Adipocyte (in vitro differentiated cells): ENCODE measurements at places on chromosomes 6 and 20.

GRCh38 chr6:151514000-151514730, 20.3 kb downstream of the CCDC170 start:
- DNase-seq, result no peak

- DNase-seq, result no peak
Observed at GRCh38 chr6:107657373-107657754, 166.7 kb downstream of the SCML4 start.

DNA sequence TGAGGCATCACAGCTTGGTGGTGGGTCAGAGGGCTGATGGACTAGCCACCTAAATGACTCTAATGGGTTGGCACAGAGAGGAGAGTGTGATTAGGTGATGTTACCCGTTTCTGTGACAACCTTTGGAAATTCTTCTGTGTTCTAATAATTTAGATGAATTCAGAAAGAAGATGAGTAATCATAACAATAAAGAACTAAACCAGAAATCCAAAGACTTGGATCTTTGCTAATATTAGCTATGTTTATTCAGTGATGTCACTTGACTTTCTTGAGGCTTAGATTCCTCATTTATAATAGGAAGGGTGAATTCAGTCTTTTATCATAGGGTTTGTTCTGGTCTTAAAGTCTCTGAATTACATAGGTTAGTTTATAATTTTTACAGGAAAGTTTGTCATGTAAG, 19.9 kb downstream of the CRYBG1 start:
- DNase-seq, result no peak

GRCh38 chr6:165660857-165661663, 2.0 kb downstream of the PDE10A start:
- DNase-seq, result no peak

- DNase-seq, result peak; percentile 12
Observed at GRCh38 chr20:47854687-47855212, 69.5 kb upstream of the SULF2 start.

GRCh38 chr6:45997875-45998506, 17.7 kb downstream of the CLIC5 start:
- no peak for DNase-seq

DNA sequence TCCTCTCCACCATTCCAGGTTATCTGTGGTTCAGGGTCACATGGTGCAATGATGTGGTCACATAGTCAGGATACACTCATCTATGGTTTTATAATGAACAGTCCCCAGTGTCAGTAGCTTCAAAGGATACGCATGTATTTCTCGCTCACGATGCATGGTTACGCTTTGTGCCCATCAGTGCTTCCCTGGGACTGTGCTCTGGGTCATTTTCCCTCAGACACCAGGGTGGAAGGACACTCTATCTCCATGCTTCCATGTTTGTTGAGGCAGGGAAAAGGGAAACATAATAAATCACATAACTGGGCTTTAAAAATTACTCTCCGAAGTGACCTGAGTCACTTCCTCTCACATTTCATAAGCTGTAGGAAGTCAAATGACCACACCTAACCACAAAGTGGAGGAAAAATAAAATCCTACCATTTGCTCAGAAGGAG, 394.8 kb upstream of the NOX3 start:
- DNase-seq, result peak; percentile 1

- DNase-seq, result peak; percentile 65
Observed at GRCh38 chr6:4017834-4018170, 61.1 kb downstream of the FAM217A start.

GRCh38 chr6:166971271-166971670, 14.9 kb upstream of the RNASET2 start:
- DNase-seq, result no peak

DNA sequence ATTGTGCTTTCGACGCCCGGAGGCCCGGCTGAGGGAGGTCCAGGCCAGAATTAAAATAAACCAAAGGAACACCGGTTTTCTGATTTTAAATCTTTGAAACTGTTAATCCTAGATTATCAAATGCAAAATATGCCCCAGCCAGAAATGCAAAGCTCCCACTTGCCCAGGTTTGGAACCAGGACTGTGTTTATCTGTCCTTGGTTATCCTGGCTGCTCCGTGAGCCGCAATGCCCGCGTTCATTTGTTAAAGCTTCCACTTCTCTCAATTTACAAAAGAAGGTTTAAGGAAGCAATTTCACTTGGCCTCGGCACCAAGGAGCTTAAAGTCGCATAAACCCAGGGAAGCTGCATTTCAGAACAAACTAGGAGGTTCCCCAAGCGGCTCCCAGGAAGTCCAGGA, 250.0 kb downstream of the TAF4 start:
- DNase-seq, result no peak

- peak; percentile 87 for DNase-seq
Observed at GRCh38 chr6:149129371-149130077, 188.0 kb upstream of the TAB2 start.

GRCh38 chr6:150987371-150987828, 121.9 kb downstream of the MTHFD1L start:
- no peak for DNase-seq

- no peak for DNase-seq
Observed at GRCh38 chr6:84902354-84902928, 138.0 kb upstream of the TBX18 start.

DNA sequence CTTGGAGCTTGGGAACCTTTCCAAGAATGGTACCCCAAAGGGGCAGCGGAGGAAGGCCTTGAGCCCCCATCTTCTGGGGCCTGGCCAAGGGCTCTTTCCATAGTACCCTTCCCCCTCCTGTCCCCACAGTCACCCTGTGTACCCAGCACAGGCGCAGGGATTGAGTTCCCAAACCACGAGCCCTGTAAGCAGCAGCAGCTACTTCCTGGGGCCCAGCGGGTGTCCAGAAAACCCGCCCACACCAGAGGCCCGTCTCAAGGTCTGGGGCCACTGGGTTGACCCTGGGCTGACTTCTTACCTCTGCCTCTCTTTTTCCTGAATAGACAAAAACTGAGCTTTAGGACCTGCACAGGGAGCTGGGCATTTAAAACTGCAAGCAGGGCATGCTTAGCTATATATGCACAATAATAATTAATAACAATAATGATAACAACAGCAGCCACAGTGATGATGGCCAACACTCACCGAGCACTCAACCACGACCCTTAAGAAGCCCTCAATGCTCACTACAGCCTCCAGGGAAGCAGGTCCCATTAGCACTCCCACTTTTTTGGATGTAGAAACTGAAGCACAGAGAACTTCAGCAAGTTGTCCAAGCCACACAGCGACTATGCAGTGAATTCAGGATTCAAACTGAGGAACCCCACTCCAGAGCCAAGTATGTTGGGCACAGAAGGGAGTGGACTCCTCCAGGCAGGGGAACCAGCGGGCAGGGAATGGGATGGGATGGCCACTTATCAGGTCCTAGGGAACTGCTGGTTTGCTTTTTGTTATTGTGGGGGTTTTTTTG, 14.5 kb downstream of the NOL4L start:
- no peak for DNase-seq

DNA sequence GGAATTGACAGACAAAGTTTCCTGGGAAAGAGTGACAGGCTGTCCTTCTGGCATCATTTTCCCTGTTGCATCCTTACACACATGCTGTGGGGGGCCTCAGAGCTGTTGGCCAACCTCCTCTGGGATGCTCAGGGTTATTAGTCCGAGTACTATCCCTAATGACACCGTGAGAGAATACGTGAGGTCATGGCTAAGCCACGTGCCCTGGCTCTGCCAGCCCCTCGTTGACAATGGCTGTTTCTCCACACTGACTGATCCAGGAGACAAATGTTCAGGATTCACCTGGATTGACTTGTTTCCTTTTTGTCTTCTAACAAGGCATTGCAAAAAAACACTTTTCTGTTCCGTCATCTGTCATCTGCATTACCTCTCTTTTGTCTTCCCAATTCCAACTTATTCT, 604.6 kb downstream of the TFAP2A start:
- no peak for DNase-seq

GRCh38 chr20:17643531-17644188, 38.4 kb downstream of the RRBP1 start:
- no peak for DNase-seq

DNA sequence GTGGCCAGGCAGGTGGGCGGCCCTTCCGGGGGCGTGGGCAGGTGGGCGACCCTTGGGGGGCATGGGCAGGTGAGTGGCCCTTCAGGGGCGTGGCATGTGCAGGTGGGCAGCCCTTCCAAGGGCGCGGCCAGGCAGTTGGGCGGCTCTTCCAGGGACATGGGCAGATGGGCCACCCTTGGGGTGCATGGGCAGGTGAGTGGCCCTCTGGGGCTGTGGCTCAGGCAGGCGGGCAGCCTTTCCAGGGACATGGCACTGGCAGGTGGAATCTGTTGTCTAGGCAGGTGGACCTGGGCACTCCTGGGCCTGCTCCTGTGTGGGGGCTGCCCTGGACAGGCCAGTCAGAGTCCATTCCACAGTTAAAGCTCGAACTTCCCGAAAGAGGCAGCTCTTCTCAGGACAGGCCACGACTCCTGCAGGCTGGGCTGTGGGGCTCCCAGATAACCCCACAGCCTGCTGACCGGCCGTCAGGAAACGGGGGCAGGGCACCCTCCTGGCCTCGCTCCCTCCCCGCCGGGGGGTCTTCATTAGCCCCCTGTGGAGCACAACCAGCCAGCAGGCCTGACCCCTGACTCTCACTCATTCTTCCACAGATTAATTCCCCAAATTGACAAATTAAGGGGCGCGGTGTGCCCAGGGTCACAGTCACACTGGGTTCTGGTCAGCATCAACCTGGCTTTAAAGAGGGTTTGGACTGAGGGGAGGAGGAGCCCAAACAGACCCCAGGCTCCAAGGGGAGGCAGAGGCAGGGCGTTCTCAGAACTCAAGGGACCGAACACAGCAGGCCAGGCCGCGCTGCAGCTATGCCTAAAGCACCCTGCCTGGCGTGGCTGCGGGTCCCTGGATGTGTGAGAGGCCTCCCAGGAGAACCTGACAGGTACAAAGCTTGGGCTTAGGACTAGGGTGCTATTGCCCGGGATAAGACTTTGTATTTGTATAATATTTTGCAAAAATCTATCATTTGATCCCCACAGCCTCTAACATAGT, 130.0 kb downstream of the DLL1 start:
- no peak for DNase-seq

DNA sequence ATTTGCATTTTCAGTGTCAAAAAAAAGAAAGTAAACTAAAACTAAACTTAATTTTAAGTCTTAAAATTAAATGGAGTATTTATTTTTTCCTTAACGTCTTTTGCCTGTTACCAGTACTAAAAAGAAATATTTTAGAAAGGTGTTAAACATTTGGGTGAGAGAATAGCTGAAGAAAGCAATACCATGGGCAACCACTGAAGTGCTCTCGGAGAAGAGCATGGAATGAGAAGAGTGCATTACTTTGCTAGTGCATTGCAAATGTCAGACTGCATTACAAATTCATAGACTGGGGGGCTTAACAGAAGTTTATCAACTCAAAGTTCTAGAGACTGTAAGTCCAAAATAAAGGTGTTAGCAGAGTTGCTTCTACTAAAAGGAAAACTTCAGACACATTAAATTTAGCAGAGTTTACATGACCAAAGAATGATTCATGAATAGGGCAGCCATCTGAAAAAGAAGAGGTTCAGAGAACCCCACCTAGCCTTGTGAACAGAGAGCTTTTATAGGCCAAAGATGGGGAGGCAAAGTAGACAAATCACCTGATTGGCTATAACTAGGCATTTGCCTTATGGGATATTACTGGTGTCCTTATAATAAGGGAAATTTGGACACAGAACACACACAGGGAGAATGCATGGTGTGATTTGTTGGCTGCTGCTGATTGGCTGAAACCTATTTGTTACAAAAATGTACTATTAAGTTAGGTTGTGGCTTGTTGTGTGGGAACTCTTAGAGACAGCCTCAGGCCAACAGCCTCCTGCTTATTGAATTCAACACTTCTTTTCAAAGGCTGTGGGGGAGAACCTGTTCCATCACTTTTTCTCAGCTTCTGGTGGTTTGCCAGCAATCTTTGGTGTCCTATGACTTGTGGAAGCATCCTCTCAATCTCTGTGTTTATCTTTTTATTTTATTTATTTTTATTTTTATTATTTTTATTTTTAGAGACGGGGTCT, 106.7 kb upstream of the RREB1 start:
- DNase-seq, result no peak

DNA sequence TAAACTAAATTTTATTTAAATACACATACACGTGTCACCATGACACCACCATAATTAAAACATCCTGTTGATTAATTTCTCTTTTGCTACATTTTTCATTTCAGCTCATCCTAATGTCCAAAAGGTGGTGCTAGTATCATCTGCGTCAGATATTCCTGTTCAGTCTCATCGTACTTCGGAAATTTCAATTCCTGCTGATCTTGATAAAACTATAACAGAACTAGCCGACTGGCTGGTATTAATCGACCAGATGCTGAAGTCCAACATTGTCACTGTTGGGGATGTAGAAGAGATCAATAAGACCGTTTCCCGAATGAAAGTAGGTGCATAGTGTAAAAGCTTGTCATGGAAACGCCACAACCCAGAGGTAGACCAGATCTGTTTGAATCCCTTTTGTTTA, 263.4 kb downstream of the UTRN start:
- DNase-seq, result no peak

GRCh38 chr20:14446446-14446845, 109.0 kb upstream of the FLRT3 start:
- DNase-seq, result no peak

- no peak for DNase-seq
Observed at GRCh38 chr6:167840160-167840525, 13.4 kb downstream of the AFDN start.

DNA sequence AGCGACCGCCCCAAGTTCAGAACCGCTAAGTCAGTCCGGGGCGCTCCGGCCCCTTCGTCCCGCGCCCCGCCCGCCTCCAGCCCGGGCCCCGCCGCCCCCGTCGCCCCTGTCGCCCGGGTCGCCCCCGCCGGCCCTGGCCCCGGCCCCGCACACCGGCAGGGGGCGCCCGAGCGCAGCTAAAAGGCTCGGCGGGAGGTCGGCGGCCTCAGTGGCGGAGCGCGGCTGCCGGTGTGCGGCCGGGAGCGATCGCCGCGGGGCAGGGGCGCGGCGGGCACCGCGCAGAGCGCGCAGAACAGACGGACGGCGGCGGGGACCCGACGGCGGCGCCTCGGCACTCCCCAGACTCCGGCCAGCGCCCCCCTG, at the start of gene FNDC1:
FNDC1 (plus strand) TSS at position 208 of the 363 bp plus-strand sequence. CDS start 197 bp downstream, outside the sequence.
- peak; percentile 66 for DNase-seq

GRCh38 chr6:34745277-34746103, 11.8 kb upstream of the SNRPC start:
- DNase-seq, result peak; percentile 23

DNA sequence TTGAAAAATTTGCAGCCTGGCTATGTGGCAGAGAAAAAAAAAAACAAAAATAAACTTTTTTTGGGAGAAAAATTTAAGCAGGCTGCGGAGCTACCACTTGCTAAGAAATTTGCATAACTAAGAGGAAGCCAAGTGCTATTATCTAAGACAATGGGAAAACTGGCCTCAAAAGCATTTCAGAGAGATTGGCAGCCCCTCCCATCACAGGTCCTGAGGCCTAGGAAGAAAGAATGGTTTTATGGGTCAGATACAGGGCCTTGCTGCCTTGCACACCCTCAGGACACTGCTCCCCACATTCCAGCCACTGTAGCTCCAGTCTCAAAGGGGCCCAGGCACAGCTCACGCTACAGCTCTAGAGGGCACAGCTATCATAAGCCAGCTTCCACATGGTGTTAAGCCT, 777.9 kb downstream of the TENT5A start:
- DNase-seq, result no peak

GRCh38 chr20:35629427-35630145, 14.0 kb downstream of the SPAG4 start:
- peak; percentile 13 for DNase-seq

GRCh38 chr20:19327401-19327800, 115.0 kb downstream of the SLC24A3 start:
- DNase-seq, result no peak

- DNase-seq, result no peak
Observed at GRCh38 chr20:9490161-9490560, 24.2 kb upstream of the LAMP5 start.

- DNase-seq, result peak; percentile 53
Observed at GRCh38 chr6:72461144-72461543, 160.7 kb upstream of the KCNQ5 start.
